ENCODE measurements at places on chromosomes 2 and 18.

DNA sequence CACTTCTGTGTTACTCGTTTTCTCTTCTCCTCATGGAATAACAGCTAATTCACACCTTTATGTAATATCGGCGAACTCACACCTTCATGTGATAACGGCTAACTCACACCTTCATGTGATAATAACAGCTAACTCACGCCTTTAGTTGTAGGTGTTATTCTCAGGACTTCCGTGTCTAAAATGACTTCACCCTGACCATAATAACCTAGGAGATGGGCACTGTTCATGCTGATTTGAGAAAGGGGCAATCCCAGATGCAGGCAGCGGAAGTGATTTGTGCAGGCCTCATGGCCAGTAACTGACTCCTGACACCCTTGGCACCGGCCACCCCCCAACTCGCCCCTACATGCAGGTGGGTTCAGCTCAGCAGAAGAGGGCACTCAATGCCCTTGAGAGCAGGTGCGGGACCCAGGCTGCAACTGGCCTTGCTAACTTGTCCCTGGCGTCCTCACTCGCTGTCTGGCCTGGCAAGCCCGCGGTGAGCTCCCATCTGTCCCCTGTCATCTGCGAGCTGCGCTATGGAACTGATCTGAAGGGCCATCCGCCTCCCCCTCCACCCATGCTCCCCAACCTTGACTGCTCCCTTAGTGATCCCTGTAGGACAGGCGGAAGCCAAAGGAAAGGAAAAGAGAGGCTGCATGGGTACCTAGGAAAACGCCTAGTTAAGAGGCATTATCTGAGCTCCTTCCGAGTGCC, 42.6 kb upstream of the MTCL1 start:
- DNase-seq: no peak

DNA sequence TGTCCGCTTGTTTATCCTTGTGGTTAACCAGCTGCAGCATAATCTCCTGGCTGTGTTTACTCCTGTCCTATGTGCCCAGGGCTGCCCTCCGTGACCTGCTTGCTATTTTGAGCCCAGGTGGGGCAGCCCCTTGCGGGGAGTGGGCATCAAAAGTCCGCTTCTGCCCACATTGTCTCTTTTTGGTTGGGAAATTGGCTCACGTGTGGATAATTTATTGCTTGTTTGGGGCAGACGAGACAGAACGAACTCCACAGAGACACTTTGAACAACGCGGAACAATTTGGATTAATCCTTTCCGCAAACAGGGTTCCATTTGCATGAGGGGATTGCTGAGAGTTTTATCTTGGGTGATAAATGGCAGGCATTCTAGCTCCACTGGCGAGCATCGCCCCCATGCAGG, 8.1 kb upstream of the CXCR4 start:
- DNase-seq: no peak

- DNase-seq: no peak
Observed at GRCh38 chr2:202017940-202018339, 15.7 kb upstream of the FZD7 start.

DNA sequence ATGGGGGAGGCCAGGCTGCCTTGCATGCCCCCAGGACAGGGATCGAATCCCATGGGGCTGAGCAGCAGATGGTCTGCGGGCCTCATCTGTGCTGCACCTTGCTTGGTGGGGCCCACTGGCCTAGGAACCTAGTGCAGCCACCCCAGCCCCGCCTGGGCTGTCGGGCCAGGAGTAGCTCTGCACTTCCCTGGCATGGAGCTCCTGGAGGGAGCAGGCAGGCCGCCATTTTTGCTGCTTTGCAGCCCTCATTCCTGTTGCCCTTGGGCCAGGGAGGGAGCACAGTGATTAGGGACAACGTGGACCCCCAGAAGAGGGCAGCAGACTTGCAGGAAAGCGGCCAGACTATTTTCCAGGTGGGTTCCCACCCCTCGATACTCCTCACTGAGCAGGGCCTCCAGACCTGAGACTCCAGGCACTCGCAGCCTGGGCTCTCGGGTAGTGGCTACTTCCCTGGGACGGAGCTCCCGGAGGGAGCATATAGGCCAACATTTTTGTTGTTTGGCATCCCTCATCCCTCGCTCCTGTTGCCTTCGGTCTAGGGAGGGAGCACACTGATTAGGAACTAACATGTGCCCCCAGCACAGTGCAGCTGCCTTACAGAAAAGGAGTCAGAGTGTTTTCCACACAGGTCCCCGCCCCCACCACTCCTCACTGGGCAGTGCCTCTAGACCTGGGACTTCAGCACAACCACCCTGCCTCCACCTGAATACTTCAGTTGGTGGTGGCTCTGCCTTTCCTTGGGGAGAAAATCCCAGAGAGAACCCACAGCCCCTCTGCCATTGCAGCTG, 99.5 kb downstream of the MAIP1 start:
- no peak for DNase-seq

- peak; percentile 15 for DNase-seq
Observed at GRCh38 chr2:196601430-196602306, 37.8 kb upstream of the CCDC150 start.

DNA sequence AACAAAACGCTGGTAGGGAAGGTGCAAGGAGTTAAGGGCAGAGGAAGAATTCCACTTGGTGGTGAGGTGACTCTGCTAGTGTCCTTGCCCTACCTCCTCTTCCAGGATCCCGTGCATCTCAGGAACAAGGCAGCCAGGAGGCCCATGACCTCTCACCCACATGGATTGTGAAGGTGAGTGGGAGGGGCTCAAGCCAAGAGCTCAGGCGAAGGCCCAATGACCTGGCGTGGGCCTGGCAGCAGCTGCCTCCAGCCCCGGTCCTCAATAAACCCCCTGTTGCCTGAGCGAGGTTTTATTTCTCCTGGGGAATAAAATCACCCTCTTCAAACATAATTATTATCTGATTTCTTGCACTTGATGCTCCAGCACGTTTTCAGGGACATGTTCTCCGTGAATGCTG, 28.2 kb downstream of the LAMA1 start:
- DNase-seq: no peak

DNA sequence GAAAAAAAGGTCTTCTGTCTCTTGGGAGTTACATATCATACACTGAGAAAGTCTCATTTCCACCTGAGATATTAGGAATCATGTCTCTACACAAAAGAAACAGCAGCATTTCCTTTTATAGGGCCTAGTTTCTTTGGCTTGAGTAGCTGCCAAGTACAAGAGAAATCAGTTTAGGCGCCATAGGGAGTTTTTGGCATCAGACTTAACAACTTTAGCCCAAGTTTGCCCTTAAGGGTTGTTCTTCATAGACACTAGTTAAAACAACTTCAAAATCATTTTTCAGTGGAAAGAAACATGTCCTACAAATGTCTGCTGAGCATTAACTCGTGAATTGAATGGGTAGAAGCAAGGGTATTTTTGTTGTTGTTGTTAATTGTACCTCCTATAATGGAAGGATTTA, 587.0 kb upstream of the DSEL start:
- no peak for DNase-seq
